ENCODE measurements at places on chromosomes 5 and 9.

DNA sequence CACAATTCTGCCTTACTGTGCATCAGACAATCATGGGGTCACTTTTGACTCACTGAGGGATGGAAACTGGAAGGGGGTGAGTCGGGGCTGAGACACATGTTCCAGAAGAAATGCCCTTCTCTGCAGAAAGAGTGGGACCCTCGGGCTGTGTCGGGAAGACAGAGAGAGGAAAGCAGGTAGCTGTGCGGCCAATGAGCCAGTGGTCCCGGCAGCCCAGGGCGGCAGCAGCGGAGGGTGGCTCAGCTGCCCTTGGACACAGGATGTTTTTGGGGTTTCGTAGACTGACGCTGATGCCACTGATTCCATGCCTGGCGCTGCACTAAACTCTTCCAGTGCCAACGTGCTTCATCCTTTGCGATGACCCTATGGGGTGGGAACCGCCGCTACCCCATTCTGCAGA lies 78.4 kb upstream of the PPP1R26 start:
- no peak for DNase-seq

DNA sequence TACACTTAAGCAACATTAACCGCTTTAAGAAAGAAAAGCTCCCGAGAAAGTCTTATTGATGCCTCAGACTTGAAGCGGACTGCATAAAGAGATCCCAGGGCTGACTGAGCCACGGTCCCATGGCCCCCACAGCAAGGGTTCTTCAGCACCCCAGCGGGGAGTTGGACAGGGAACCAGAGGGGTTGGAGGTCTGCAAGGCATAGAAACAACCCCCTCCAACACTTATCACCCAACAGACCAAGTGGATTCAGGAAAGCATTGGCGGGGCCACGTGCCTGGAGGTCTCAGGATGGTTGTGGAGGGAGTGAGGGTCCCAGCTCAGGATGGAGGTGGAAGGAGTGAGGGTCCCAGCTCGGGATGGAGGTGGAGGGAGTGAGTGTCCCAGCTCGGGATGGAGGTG lies 143.7 kb upstream of the IRX2 start:
- DNase-seq: no peak

DNA sequence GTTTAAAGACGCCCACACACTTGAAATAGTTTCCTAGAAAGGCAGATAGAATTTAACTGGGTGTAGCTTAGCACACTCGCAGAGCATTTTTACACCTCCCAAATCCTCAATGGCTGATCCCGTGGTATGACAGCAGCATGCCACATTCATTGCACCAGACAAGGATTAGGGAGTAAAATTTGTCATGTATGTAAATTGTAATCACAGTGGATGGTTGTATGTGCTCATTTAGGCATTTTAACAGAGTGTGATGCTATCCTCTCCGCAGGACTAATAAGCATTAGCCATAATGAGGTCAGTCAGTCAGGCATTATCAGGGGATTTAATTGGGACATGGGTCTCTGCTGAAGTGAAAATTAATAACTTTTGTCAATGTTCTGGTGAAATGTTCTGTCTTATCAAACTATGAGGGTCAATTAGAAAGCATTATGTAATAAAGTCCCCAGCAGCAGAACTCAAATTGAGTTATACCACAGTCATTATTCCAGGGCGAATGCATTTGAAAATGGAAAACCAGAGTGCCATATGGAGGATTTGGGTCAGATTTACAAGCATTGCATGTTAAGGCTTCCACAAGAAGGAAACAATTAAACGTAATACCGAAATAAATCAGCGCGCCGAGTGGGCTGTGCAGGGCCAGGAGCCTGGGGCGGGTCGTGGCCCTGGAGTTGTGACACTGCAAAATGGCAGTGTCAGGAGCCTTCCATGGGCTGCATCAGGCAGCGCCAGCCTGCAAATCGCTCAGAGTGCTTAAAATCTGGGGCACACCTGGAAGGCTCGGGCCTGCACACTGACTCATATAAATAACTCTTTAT lies 602.2 kb downstream of the BNC2 start:
- no peak for DNase-seq

DNA sequence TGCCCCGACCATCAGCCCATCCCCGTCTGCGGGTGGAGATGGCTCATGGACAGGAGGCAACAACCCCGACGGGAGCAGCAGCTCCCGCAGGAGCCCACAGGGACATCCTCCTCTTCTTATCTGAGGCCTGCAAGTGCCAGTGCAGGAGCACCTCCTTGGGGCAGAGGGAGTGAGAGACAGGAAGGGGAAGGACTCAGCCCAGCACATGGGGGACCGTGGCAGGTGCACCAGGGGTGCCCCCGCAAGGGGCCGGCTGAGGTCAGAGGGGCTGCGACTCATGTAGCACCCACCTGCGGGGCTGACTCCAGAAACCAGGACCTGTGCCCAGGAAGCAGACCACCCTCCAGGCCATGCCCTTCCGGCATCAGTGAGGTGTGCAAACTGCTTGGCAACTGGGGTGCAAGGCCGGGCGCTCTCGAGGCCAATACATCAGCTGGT lies 259.8 kb upstream of the ADAMTS16 start:
- DNase-seq: no peak

DNA sequence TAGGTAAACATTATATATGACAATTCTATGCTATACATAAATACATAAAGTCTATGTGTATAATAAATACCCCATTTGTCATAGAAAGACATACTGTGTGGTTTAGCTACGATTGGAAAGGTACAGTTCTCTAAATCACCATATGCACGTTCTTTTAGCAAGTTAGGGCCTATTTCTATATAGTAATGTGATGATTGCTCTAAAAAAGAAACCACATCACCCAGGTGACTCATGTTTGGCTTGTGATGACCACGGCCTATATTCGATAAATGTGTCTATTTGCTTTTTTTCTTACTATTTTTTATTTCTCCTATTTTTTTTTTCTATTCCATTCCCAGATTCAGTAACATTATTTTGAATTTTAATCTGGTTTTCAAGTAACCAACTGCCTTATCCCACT lies 34.7 kb downstream of the RETREG1 start:
- DNase-seq: no peak

- peak; percentile 90 for DNase-seq
Observed at GRCh38 chr5:97183100-97183929, at the start of gene RIOK2. RIOK2 (minus strand) TSS chr5:97183247; CDS start chr5:97183191, 56 bp downstream.

GRCh38 chr5:61587125-61587524 lies 255.1 kb downstream of the ZSWIM6 start:
- DNase-seq: no peak

DNA sequence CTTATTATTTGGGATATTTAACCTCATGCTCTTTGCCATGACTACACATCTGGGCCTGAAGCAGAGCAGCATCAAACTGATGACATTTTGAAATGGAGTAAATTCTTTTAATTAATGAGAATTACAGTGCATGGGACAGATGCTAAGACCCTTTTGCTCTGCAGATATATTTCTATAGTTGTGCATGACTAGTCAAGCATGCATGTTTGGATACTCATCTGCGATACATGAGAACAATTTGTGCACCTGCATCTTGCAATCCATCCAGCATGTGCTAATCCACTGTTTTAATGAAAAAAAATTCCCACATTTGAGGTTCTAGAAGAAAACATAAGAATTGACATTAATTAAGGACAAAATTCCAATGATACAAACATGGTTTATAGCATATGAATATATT lies 1047.6 kb upstream of the ACO1 start:
- DNase-seq: no peak

GRCh38 chr5:36359267-36359666 lies 57.6 kb upstream of the RANBP3L start:
- DNase-seq: no peak

DNA sequence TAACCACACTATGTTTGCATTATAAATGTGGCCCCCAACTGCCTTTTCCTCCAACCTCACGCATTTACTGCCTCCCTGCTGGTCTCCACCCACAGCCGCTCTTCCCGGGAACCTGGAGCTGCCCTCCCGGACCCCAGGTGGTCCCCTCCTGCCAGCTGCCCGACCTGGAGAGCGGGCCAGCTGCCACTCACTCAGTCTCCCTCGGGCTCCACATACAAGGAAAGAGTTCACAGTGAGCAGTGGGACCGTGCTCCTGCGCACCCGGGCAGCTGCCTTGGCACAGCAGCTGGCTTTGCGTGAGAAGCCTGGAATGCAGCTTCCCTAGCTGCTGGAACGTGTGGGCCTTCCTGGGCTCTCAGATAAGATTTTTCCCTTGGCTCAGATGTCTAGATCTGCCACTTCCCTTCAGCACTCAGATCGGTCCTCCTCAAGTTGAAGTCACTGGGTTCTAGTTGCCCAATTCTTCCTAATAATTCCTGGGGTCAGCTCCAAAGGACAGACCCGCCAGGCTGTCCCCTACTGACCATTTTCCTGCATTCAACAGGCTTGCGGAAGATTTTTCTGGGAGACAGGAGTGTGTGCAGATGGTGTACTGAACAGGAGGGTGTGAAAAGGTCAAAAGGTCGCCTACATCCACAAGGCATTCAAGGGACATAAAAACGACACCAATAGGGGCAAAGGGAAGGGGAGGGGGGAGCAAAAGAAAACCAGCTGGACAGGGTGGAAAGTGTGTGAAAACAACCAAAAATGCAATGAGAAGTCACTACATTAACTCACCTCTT lies 69.1 kb downstream of the MYO10 start:
- no peak for DNase-seq

- DNase-seq: no peak
Observed at GRCh38 chr5:14447958-14448911, 133.4 kb upstream of the OTULINL start.

GRCh38 chr5:126479810-126480209 lies 56.6 kb downstream of the GRAMD2B start:
- DNase-seq: no peak

DNA sequence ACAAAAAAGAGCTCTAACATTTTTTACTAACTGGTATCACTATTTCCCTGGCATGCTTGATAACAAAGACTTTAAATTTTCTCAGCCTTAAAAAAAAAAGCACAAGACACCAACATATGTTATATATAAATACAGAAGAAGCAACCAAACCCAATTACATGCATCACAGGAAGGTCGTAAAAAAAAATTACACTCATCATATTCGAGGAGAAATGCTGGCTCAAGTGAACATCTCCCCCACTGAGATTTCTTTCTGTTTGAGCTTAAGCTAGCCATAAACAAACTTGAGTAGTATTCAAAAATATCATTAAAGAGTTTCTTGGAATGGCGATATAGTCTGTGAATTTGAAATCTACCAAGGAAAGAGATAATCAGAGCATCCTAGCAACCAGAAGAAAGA lies 7.5 kb upstream of the MSH3 start:
- DNase-seq: no peak

DNA sequence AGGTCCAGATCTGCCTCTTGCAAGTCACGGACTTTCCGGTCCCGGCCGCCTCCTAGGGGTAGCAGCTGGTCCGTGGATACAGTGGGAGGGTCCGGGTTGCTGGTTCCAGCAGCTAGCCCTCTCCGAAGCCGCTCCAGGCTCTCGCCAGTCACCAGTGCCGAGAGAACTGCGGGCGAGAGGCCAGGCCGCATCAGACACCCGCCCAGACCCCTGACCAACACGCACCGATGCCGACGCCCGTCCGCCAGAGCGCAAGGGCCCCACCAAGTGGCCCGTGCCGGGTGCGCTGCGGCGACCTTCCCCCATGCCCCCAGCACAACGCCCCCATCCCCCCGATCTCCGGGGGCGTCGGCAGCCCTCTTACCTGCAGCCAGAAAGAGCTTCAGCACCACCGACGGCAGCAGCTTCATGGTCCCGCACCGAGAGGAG lies 470 bp downstream of the HBEGF start:
- DNase-seq: no peak

DNA sequence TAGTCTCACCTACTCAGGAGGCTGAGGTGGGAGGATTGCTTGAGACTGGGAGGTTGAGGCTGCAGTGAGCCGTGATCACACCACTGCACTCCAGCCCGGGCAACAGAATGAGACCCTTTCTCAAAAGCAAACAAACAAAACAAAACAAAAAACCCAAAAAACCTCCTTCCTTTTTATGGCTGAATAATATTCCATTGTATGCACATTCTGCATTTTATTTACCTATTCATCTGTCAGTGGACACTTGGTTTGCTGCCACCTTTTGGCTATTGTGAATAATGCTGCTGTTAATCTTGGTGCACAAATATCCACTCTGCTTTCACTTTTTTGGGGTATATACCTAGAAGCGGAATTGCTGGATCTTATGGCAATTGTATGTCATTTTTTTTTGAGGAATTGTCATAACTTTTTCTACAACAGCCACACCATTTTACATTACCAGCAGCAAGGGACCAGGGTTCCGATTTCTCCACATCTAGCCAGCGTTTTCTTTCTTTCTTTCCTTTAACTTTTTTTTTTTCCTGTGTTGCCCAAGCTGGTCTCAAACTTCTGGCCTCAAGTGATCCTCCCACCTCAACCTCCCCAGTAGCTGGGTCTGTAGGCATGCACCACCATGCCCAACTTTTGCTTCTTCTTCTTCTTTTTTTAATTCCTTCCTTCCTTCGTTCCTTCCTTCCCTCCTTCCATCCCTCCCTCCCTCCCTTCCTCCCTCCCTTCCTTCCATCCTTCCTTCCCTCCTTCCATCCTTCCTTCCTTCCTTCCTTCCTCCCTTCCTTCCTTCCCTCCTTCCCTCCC lies 30.6 kb downstream of the NKX2-5 start:
- DNase-seq: peak; percentile 17

DNA sequence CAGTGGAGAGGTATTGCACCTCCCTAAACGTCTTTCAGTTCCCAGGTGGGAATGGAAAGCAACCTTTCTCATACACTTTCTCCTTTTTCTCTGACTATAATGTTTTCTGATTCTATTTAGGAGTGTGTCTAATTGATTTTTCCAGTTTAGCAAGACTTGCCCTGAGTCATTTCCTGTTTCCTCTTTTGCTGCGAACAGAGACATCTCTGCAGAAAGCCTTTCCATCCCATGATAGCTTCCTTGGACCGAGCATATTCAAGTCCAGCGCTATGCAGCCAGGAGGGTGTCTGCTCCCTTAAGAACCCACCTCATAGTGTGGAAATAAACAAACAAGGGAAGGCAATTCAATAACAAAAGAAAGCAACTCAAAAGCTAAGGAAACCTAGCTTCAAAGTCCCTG lies 60.0 kb upstream of the CDH6 start:
- DNase-seq: no peak

DNA sequence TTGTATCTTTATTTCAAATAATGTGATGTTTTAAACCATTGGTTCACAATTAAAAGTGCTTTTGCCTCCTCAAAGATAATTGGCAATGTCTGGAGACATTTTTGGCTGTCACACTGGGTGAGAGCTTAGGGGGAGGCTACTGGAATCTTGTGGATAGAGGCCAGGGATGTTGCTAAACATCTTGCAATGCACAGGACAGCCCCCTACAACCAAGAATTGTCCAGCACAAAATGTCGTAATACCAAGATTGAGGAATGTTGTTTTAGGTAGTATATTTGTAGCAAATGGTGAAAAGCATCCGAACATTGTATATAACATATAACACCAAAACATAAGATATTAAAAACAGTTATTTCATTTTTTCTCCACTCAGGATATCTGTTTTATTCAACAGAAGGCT lies 99.8 kb downstream of the SLC44A1 start:
- DNase-seq: no peak

All from stromal cell of bone marrow (primary cell).